ENCODE measurements at places on chromosomes 6 and 20.

DNA sequence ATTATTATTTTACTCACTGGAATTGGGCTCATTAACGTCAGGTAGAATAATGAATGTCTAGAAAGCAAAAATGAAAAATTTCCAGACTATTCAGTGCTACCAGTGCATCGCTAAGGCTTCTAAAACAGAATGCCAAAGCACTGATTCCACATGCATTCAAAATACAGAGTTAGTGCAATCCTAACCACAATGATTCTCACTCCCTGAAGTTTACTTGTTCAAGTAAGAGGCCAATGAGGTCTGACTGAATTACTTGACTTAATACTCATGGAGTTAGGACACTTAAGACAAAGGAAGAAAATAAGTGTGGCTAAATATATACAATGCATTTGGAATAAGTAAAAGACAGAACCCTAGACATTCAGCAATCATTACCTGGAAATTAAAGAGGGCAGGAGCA lies 220.5 kb downstream of the PKHD1 start:
- no peak for DNase-seq

DNA sequence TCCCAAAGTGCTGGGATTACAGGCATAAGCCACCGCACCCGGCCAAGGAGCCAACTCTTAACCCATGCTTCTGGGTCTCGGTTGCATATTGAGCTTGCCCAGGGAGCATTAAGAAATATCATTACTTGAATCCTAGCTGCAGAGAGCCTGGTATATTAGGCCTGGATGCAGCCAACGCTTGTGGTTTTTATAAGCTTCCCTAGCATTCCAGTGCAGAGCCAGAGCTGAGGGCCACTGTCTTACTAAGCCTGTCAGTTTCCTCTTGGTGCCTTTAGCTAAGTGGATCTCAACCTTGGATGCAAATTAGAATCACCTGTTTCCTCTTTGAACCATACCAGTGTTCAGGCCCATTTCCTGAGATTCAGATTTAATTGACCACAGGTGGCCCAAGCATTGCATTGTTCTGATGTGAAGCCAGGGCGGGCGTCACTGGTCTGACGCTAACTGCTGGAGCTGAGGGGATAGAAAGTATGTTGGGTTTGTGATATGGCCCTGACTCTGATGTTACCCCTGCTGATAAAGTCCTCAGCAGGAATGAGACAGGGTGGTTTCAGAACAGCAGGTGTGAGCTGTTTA lies 76.3 kb downstream of the BTBD3 start:
- DNase-seq = no peak

DNA sequence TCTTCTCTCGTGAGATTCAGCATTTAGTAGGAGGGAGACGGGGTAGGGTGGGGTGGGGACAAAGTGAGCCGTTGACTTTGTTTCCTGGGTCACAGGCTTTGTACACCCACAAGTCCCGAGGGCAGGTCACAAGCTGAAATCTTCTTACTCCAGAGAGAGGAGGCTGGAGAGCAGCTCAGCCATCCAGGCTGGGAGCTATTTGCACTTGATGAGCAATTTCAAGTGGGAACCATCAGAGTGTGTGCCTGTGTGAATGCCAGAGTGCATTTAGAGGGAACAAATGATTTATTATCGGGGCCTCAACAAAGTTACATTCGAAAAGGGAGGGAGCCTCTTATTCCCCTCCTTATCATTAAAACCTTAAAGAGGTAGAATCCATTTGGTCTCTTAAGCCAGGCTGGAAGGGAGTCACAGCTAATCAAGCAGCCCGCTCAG lies 155.7 kb upstream of the JARID2 start:
- peak; percentile 56 for DNase-seq

DNA sequence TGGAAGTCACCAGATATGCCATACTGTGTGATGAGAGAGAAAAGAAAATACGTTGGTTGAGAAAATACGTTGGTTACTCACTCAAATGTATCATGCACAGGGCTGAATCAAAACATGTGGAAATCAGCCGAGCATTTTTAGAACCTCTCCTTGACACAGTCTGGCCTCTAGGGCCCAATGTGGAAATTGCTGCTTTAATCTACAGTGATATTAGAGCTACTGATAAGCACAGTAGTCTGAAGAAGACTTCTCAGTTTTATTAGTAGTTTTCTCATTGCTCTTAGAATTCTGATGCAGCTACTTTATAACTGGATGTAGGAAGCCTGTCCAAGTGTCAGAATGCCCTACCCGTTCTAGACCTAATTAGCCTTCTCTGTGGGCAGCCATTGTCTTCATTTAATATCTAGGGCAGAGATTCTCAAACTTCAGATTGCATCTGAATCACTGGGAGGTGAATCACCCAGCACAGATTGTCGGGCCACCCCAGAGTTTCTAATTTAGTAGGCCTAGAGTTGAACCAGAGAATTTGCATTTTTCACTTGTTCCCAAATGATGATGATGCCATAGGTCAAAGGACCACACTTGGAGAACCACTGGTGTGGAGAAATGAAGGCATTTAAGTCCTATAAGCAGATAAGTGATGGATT lies 229.1 kb downstream of the PLCB1 start:
- no peak for DNase-seq

DNA sequence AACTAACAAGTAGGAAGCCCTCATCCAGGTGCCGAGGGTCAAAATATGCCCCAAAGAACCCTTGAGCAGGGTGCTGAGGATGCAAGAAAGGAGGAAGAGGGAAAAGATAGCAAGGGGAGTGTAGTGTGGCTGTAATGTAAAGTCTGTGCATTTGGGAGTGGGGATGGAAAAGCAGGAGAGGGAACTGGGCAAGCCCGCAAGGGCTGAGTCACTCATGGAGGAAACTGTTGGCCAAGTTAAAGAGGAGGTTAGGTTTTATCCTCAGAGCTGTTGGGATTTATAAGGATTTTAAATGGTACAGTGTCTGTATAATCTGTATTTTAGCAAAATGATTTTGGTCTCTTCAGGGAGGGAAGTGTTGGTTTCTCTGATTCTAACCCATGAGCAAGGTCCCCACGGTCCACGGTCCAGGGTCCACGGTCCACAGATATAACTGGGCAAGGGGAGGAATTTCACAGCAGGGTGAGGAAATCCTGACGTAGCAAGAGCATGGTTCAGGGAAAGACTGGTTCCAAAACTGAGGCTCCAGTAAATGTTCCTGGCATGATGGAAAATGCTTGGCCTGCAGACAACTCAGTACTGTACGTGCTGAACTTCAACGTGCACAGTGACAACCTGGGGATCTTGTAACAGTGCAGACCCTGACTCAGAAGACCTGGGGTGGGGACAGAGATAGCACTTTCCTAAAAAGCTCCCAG lies 759.8 kb downstream of the PTPRT start:
- DNase-seq = no peak

DNA sequence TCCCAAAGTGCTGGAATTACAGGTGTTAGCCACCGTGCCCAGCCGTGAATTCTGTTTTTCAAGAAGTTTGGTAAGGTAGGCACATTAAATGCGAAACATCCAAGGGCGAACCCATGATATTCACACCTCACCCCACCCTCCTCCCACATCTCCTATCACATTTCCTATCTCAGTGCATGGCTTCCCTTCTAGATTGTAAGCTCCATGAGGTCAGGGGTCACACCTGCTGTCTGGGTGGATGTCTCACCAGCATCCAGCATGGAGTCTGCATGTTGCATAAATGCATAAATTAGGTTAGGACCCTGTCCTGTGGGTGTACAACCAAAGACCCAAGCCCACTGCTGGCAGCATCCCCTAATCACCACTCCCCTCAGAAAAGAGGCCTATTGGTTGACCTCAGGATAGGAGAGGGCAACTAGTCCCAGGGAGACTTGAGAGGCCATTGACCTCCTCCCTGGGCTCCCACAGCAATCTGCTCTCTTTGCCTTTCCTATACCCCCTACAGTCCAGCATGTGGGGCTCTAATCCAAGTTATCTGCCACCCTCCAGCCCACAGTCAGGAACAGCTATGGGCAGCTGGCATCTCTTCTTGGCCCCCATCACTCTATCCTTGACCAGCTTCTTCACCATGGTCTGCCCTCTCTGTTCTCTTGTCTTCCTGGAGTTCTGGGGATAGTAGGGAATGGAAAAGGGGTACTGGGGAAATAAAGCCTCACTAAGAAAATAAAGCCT lies 4.2 kb downstream of the PRRT1 start:
- no peak for DNase-seq

DNA sequence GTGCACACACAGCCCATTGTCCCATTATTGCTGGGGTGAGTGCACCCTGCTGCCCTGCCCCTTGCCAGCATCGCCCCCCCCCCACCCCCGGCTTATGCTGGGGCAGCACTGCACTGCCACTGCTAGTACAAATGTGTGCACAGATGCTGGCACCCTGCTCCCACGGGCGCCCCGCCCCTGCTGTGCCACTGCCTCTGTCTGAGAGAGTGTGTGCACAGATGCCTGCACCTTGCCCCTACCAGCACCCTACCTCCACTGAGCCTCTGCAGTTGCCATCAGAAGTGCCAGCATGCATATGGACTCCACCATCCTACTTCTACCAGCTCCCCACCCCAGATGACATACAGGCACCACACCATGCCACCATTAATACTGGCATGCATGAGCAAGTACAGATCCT lies 454.6 kb upstream of the KHDRBS2 start:
- DNase-seq = no peak

DNA sequence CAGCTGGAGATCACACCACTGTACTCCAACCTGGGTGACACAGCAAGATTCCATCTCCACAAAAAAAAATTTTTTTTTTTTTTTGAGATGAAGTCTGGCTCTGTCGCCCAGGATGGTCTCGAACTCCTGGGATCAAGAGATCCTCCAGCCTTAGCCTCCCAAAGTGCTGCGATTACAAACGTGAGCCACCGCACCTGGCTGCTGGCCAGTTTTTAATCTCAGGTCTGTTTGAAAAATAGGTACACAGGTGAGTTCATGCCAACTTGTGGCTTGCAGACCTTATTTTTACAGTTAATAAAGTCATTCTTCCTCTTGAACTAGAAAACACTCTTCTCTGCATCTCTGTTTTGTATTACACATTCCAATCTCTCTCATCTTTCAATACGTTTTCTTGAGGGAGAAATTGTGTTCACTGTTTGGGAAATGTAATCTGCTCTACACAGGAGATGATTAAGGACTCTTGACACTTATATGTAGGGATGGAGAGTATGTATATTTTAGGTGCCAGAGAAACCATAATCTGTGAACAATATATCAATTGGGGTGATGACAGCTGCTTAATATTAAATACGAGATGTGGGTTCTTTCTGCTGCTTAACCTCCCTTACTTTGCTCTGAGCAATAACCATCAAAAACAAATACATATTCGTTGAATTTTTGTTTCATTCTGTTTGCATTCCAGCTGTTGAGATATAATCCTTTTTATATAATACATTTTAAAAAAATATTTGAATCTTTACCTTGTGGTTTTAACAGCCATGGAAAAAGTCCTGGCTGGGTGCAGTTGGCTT lies 17.7 kb upstream of the RIPOR3 start:
- no peak for DNase-seq

DNA sequence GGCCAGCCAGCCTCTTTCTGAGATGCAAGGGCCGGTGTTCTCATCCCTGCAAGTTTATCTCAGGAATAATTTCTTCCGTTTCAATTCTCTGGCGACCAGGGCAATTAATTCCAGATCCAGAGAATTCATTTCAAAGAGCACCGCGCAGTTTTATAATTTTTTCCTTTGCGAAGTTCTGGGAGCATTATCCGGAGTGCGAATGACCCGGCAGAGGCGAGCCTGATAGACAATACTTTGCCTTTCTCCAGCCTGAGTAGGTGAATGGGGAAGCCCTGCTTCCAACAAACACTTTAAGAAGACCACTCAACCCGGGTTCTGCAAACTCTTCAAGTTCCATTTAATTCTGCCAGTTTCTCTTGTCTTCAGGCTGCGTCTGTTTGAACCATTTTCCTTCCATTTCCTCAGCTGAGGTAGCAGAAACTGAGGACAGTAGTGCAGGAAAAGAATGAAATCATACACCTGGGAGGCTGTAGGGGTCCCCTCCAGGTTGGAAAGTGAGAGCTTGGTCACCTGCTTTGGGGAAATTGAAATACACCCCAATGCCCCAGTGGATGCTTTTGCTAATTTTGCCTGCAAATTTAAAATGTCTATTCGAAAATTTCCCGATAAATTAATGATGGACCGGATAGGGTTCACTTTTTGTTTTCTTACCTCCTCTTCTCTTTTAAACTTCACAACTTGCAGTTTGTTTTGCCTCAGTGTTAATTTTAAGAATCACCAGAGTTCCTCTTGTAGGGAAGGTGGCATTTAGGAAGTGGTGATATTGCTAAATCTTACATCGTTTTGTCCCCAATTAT lies 1.1 kb downstream of the VGLL2 start:
- no peak for DNase-seq

DNA sequence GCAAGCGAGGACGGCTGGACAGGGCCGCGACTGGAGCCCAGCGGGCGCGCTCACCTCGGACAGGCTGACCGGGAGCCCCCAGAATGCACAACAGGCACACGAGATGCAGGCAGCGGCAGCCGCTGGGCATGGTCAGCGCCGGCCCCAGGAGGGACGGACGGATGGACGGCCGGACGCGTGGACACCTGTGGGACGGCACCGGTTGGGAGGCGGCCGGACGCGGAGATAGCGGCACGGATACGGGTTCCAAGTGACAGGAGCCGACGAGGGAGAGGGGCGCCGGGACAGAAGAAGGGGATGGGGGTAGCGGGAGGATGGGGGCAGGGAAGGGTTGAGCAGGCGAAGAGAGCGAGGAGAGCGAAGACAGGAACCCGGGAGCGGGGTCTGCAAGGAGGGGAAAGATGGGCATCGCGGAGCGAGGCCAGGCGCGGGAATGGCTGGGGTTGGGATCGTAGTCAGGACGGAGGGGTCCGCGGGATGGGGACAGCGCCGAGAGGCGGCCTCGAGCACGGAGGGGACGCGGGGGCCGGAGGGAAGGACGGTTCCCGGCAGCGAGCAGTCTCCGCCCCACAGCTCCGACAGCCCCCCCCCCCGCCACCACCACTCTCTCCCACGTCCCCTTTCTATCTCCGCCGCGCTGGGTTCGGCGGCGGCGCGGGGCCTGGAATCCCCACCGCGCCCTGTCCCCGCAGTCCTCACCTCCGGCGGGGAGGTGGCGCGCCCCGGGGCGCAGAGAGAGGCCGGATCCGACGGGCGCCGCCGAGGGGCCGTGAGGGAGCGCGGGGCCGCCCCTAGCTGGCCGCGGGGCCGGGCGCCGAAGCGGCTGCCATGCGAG lies 435 bp downstream of the DLK2 start:
- no peak for DNase-seq

- DNase-seq = no peak
These were observed 21.9 kb downstream of the SLC17A5 start for GRCh38 chr6:73631849-73632248.

DNA sequence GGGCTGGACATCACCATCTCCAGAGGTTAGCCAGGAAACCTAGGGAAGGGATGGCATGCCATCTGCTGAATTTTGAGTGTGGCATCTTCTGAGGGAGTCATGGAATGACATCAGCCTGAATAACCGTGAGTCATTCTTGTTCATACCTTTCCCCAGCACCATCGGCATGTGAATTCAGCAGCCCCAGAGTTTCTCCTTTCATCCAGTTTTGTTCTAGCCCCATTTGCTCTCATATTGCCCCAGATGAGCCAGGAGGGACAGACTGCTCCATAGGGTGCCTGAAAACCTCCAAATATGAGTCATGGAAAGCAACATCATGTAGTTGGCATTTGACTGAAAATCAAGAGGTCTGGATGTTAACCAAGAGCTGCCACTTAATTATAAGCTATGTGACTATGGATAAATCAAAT lies 219.2 kb upstream of the SGK1 start:
- DNase-seq = no peak
